ENCODE measurements at places on chromosomes 6 and 20. TPM values are rescaled to one million over a fixed set of nuclear protein-coding genes. Genes with fewer than 3 reads are reported as not detected.

GRCh38 chr6:36095497-36096391, 34.6 kb upstream of the MAPK13 start:
- DNase-seq = no peak

DNA sequence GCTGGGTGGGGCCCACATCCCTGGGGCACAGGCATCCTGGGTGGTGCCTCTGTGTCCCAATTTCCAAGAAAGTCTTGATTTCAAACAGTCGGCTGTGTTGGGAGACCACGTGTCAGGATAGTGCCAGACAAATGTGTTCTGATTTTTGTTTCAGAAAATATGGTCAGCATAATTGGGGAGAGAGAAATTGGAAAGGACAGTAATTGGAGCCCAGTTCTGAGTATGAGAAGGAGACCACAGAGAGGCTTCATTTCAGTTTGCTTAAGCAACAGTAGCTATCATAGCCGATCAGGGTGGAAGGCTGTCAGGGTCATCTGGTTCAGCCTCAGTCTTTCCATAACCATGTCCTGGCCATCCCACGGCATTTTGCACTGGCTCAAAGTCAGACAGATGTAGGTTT, 220.7 kb downstream of the CDC5L start:
- no peak for DNase-seq

GRCh38 chr20:4289875-4290274, 274.5 kb upstream of the RNF24 start:
- DNase-seq = no peak

- no peak for DNase-seq
These were observed 53.5 kb downstream of the GOPC start for GRCh38 chr6:117548797-117549301.

DNA sequence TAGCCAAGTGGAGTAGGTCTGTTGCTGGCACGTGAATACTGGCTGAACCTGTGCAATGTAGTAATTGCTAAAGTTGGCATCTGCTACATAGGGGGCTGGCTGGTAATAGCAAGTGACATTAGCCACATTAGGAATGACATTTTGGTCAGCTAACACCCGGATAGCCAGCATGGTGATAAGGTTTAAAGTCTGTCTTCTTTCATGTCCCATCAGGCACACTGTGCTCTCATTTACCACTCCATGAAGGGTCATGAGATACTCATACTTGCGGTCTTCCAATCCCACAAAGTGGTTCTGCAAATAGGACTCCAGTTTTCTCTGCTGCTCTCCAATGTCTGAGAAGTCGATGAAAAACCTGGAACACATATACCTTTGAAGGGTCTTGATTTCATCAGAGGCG, 2.8 kb downstream of the TENT5A start:
- peak; percentile 67 for DNase-seq

GRCh38 chr20:6882561-6883291, 115.2 kb downstream of the BMP2 start:
- no peak for DNase-seq

- DNase-seq = no peak
These were observed 32.7 kb upstream of the ATXN1 start for GRCh38 chr6:16793828-16794412.

DNA sequence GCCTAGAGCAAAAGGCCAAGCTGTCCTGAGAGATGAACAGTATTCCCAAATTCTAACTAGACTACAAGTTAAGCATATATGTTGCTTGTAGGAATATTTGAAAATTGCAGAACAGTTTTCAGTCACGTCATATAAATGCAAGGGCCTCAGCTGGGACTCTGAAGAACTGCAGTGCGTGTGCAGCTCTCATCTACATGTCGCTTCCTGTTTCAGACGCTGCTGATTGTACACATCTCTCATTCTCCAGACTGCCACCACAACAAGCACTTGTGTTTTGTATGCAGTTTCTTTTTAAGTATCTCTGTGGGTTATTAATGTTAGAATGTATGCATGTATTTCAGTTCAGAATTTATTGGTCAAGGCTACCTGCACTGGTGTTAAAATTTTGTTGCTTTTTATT, 119.7 kb downstream of the MAP3K4 start:
- DNase-seq = no peak

- no peak for DNase-seq
These were observed 82.2 kb upstream of the SLC2A12 start for GRCh38 chr6:134134654-134135053.

GRCh38 chr6:131519670-131520436, 53.2 kb upstream of the ARG1 start:
- DNase-seq = peak; percentile 8

GRCh38 chr6:122789182-122790027, at the start of gene SMPDL3A:
Gene SMPDL3A, plus strand, starts transcription at chr6:122789258. Its CDS starts 89 bp downstream, at chr6:122789347.
- DNase-seq = peak; percentile 84

DNA sequence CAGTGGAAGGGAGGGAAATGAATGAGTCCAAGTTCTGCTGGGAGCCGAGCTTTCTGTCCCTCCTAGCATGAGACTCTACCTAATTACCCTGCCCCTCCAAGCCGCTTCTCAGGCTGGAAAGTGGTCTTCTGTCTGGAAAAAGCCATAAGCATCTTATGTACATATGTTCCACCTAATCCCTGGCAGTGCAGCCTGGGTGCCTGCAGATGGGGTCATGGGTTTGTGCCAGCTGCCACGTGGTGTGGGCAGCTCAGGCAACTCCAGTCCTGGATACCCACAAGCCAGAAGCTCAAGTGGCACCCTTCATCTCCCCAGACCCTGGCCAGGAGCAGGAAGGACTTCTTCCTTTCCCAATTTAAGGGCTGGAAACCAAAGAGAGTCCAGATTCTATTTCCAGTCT, 253.1 kb downstream of the LY86 start:
- peak; percentile 4 for DNase-seq

GRCh38 chr20:6613280-6613861, 154.1 kb upstream of the BMP2 start:
- no peak for DNase-seq

DNA sequence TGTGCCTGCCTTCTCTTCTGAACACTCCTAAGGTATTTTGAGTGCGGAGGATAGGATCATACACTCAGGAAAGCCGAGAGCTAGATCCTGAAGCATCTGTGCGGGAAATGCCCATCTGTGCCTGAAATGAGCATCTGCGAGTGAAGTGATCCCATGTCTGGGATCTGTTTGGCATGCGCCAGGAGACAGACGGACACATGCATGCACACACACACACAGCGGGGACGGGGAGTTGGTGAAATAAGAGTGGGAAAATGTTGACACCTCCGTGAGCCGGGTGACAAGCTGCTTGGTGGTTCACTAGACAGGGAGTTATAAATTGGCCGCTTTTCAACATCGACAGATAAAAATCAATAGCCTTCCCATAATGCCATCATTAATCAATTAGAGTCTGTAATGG, 13.8 kb downstream of the SYNJ2 start:
- no peak for DNase-seq

DNA sequence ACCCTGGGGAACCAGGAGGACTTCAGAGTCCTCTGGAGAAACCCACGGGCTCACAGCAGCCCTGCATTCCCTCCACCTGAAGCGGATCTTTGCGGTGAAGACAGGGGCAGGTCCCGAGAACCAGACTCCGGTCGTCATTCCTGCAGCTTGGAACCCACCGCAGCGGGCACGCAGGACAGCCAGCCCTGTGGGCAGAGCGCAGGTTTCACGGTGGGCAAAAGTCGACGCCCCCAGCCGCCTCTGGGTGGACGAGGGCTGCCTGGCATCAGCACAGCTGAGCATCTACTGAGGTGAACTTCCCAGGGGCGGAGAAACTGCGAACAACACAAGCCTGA, 118.3 kb downstream of the PSMB1 start:
- DNase-seq = no peak

DNA sequence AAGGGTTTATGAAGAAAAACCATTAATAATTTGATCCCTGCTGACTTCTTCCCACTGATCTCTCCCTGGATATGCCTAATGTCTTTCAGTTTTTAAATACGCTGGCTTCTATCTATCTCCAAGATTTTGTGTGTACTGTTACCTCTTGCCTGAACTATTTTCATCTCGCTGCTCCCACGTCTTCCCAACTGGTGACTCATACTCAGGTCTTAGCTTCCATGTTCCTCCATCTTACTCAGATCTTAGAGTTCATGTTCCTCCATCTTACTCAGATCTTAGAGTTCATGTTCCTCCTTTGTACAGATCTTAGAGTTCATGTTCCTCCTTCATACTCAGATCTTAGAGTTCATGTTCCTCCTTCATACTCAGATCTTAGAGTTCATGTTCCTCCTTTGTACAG, 21.6 kb downstream of the GPR6 start:
- DNase-seq = no peak

GRCh38 chr20:50487397-50487796, 22.8 kb upstream of the PTPN1 start:
- DNase-seq = no peak

DNA sequence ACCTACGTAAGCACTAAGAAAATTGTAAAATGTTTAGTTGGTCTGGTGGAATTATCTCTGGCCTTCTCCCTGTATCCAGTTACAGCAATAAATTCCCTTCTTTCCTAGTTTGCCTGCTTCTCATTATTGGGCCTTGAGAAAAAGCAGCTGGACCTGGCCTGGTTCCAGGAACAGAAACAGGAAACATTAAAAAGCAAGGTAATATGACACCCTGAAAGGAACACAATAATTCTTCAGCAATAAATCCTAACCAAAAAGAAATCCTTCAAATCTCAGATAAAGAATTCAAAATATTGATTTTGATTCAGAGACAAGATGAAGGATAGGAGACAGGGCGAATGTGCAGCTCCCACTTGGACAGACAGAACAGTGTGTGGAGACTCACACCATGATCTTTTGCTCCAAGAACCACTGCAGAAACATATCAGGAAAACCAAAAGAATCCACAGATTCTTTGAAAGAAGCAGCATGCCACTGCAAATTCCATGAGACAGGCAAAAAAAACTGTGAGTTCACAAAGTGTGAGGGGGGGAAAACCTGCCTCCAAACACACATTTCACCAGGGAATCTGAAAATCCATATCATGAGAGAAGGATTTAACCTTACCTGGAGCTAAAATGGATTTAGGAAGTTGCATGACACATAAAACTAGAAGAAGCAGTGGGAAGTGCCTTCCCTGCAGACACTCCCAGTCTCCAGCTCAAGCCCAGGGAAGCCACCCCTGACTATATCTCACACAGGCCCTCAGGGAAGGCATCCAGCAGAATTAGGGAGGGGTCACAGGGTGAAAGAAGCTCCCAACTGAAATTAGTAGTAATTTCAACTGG, 28.9 kb downstream of the TREM1 start:
- no peak for DNase-seq

DNA sequence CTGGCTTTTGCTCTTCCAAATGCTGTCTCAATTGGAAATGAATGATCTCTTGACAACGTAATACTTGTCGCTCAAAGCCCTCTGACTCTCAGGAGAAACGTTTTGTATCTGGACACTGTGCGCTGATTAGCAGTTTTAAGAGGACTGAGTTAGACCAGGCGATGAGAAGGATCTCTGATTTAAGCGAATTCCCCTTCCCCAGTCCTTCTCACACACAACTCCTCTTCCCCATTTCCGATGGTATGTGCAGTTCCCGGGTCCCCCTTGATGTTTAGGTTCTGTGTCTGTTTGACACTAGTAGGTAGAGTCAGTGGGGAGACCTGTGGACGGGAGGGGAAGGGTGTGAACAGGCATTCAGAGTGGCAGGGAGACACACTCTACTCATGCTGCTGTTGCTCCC, 2.5 kb downstream of the ZDHHC14 start:
- DNase-seq = peak; percentile 59

DNA sequence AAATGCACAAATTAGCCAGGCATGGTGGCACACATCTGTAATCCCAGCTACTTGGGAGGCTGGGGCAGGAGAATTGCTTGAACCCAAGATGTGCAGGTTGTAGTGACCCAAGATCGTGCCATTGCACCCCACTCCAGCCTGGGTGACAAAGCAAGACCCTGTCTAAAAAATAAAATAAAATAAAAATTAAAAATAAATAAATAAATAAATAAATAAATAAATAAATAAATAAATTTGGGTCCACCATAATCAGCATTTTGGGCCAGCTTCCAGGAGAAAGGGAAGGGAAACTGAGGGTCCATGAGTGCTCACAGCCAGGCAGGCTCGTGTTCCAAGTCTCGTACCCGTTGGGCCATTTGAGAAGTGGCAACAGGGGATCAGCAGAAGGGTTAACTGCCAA, 131.6 kb upstream of the AGPAT4 start:
- no peak for DNase-seq

DNA sequence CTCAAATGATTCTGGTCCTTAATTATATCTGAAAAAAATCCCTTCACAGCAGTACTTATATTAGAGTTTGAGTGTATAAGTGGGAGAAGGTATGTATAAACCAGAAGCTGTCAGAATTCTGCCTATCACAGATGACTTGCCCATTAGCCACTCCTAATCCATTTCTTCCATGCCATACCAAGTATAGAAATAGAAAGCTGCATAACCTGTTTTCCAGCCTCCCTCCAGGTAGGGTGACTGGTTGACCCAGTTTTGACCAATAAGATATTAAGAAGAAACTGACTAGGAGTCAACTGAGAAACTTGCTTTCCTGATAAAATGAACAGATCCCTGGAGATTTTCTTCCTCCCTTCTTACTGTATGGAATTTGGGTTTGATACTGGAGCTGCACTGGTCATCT, 112.2 kb upstream of the GRIK2 start:
- DNase-seq = no peak

- DNase-seq = no peak
These were observed 65.2 kb downstream of the PPP1R14C start for GRCh38 chr6:150207931-150208570.

DNA sequence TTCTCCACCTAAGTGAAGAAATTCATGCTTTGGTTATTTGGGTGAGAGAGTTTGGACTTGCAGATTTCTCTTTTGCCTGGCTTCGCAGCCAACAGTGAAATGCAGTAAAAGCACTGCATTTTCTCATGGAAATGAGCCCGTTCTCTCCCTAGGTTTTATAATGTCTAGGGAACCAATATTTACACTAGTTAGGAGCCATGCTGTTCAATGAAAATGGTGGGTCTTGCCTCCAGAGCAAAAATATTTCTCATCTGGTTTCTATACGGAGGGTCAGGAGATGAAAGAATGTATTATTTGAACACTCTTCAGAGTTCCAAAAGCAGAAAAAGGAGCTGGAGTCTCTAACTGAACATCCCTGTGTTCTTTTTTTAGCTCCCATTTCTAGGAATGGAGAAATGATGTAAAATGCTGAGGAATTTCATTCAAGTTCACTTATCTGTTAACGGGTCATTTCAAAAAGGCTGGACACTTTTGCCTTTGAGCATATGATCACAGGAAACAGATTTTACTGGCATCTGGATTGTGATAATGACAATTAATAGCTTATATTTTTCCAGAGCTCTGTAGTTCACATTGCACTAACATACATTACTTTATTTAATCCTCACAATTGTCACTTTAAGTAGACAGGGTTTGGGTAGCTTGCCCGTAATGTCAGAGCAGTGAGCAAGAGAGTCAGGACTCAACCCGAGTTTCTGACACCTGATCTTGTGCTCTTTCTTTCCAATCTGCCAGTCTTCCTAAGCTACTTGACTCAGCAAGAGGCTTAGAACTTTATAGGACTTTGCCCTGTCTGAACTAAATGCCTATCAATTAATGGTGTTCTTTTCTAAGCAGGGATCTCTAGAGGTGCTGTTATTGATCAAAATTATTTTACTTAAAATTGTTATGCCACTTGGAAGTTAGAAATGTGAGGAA, 78.0 kb downstream of the PPP1R14C start:
- no peak for DNase-seq

GRCh38 chr6:129264480-129265045, 381.6 kb downstream of the LAMA2 start:
- DNase-seq = no peak

GRCh38 chr6:51474022-51474975, 613.1 kb downstream of the PKHD1 start:
- DNase-seq = no peak

CLPSL2 gene
- not detected for total RNA-seq

ZSCAN23 gene
- total RNA-seq = 0.81 TPM

PRDM13 gene
- total RNA-seq = 0.06 TPM

C20orf144 gene
- 0.20 TPM for total RNA-seq

SGK1 gene
- 4.8 TPM for total RNA-seq

RMND1 gene
- total RNA-seq = 30.7 TPM

VSTM2L gene
- 27.7 TPM for total RNA-seq

Data from G401 (cell line).